Small intestine (tissue), 16 donors: ENCODE measurements at places on chromosomes 2 and 18.
A peak's percentile ranks its signal among the peaks of the same experiment; 100 is the strongest.

DNA sequence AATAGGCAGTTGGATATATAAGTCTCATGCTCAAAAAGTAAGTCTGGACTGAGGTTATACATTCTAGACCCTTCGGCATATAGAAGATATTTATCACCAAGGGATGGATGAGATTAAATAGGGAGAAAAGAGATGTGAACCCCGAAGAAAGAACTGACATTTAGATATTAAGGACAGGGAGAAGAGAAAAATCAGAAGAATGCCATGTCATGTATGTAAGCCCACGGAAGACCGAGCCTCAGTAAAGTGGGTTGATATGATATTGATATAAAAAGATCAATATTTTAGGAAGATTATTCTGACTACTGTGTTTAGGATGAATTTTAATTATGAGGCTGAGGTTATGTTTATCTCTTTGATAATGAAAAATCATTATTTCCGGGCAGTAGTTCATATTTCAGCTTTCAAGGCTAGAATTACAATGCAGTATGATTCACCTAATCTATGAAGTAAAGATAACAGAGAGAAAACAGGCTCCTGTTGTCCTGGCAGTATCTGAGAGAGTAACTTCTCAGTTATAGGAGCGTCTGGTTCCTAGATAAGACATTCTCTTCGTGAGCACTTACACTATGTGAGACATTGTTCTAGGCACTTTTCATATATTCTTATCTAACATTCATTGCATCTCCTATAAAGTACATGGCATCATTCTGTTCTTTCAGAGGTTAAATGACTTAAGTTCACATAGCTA, 83.0 kb downstream of the UBR3 start:
- no peak for DNase-seq

GRCh38 chr2:200810252-200810997, 1.3 kb upstream of the BZW1 start:
- peak; percentile 21 for DNase-seq

- DNase-seq = no peak
Observed at GRCh38 chr2:24365826-24366225, 5.5 kb upstream of the ITSN2 start.

DNA sequence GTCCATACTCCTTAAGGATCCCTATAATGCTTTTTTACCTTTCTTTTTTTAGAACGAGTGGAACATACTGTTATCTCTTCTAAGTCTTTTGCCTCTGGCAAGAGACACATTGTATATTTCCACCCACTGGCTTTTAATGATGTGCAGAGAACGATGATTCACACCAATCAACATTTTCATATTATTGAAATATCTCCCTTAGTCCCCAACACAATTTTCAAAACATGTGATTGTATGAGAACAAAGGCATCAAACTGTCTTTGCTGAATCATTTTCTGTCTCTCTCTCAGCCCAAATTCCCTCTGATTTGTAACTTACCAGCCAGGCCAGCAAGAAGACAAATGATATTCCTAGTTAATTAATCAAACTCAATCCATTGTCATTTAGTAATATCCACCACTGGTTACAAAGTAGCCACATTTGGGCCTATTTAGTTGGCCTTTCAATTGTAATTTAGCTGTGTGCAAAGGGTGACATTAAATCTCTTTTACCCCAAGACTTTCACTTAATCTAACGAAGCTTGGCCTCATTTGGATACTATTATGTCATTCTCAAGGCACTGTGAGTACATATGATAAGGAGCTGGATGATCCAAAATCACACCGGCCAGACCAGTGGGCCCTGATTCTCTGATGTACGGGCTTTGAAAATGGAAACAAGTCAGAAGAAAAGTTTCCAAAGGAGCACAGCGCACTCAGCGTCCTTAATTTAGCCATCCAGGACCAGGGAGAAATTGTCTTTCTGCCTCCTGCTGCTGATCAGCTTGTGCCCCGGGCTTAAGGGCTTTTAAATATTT, 185.1 kb downstream of the SCG2 start:
- DNase-seq = no peak

DNA sequence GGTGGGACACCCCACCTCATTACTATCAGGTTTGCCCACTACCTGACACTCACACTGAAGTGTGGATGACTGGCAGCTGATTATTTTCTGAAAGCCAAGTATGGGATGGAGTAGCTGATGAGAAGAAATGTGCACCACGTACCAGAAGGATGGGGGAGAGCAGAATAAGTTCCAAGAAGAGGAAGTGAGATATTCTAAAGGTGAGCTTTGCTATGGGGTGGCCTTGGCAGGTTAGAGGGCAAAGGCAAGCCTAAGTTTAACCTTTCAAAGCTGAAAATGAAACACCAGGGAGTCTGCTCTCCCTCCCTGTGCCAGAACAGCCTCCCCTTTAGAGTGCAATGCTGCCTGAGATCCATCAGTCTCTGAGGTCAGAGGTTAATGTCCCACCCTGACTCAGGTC, 196.1 kb upstream of the OSR1 start:
- DNase-seq = no peak
